Activated naive CD8-positive, alpha-beta T cell treated with anti-CD3 and anti-CD28 coated beads, Interleukin-2, amount 10 ng/mL, durations not matched to agents 7 days and 5 days (primary cell): ENCODE measurements at places on chromosomes 6 and 20. TPM values are rescaled to one million over a fixed set of nuclear protein-coding genes. Genes with fewer than 3 reads are reported as not detected.
A peak's percentile ranks its signal among the peaks of the same experiment; 100 is the strongest.

GRCh38 chr20:944774-945410 is 28.8 kb upstream of the ANGPT4 start:
- peaks cover 14% of the 10 kb centered on the region for H3K27me3 ChIP-seq
- H3K4me3 ChIP-seq = no peak overlapping the region

Gene FAM83D
- total RNA-seq = 15.4 TPM

DNA sequence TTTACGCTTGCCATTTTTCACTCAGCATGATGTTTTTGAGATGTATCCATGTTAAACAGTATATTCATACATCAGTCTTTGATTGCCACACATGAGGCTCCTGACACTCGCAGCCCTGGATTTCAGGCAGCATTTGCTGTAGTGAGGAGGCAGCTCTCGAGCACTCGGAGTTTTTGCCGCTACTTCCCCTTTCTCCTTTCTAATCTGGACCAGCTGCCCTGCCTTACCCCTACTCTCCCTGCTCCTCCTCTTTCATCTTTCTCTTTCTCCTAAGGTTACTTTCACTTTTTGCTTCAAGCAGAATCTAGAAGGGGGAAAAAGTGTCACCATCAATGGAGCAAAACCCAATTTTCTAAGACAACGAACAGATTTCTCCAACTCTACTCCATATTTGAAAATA is 5.9 kb upstream of the CST3 start:
- no peak overlapping the region for H3K27ac ChIP-seq
- H3K4me3 ChIP-seq = no peak overlapping the region
- peaks cover 2% of the 10 kb centered on the region for H3K4me1 ChIP-seq

Gene SFTA2
- total RNA-seq = not detected

Gene OXT
- total RNA-seq = 0.68 TPM

DNA sequence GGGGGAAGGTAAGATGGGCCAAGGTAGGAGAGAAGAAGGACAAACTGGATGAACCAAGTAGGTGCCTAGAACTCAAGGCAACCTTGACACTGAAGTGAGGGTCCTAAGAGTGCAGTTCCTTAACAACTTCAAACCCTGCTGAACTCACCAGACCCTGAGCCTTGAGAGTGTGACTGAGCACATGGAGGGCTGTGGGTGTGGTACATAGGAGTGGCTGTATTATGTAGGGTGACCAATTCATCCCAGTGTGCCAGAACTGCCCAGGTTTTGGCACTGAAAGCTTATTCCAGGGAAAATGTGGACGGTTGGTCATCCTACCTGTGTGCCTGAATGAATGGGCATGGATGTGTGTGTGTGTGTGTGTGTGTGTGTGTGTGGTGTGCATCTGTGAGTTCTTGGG is 281.8 kb downstream of the DHX35 start:
- H3K4me1 ChIP-seq = peaks cover 22% of the 10 kb centered on the region
- no peak overlapping the region for H3K4me3 ChIP-seq
- H3K27me3 ChIP-seq = peaks cover 25% of the 10 kb centered on the region
- H3K36me3 ChIP-seq = no peaks in the 10 kb centered on the region
- no peak for DNase-seq
- H3K27ac ChIP-seq = peak overlapping the region; percentile 58

DNA sequence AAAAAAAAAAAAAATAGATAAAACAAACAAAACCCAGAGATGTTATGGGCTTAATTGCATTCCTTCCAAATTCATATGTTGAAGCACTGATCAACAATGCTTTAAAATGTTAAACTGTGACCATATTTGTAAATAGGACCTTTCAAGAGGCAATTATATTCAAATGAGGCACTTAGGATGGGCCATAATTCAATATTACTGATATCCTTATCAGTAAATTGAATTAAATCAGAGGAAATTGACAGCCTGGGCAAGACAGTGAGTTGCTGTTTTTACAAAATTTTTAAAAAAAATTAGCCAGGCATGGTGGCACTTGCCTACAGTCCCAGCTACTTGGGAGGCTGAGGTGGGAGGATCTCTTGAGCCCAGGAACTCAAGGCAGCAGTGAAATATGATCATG is 364.1 kb downstream of the GJA1 start:
- H3K4me1 ChIP-seq = no peaks in the 10 kb centered on the region
- H3K36me3 ChIP-seq = peaks cover 2% of the 10 kb centered on the region
- no peak overlapping the region for H3K27ac ChIP-seq
- DNase-seq = no peak
- no peak overlapping the region for H3K4me3 ChIP-seq

DNA sequence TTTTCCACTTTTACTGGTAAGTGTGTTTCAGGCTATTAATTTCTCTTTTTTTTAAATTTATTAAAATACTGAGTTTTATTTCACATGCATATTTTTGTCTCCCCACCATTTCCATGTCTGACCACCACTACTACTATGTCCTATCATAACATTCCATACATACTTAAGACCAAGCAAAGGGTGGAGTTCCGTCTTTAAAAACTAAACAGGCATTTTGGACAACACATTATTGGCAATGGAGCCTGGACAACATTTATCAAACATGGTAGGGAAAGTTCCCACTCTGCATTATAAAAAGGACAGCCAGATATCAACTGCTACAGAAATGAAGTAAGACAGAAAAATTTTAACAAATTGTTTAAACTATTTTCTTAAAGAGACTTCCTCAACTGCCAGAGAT is 91.9 kb downstream of the LMBRD1 start:
- H3K36me3 ChIP-seq = peaks cover 20% of the 10 kb centered on the region
- DNase-seq = no peak
- H3K27me3 ChIP-seq = no peaks in the 10 kb centered on the region
- H3K27ac ChIP-seq = no peak overlapping the region
- no peak overlapping the region for H3K4me3 ChIP-seq
- no peaks in the 10 kb centered on the region for H3K4me1 ChIP-seq

Gene BCAS1
- total RNA-seq = 0.09 TPM

Gene CALHM5
- total RNA-seq = not detected

DNA sequence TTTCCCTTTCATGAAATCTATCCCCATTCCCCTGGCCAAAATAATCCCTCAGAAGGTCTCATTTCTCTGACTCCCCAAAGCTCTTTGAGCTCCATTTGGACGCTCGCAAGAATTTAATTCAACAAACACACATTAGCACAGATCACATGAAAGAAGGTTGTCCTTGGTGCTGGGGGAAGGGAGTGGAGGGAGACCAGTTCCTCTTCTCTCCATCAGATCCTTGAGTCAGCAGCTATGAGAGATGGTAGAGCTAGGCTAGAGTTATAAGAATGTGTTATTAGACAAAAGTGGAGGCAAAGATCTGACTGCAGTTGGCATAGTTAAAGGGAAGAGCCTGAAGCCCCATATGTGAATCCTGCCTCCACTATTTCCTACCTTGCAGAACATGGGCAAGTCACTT is 184.2 kb upstream of the CDYL start:
- H3K36me3 ChIP-seq = no peaks in the 10 kb centered on the region
- H3K4me1 ChIP-seq = no peaks in the 10 kb centered on the region
- DNase-seq = no peak
- no peak overlapping the region for H3K27ac ChIP-seq
- H3K4me3 ChIP-seq = no peak overlapping the region

DNA sequence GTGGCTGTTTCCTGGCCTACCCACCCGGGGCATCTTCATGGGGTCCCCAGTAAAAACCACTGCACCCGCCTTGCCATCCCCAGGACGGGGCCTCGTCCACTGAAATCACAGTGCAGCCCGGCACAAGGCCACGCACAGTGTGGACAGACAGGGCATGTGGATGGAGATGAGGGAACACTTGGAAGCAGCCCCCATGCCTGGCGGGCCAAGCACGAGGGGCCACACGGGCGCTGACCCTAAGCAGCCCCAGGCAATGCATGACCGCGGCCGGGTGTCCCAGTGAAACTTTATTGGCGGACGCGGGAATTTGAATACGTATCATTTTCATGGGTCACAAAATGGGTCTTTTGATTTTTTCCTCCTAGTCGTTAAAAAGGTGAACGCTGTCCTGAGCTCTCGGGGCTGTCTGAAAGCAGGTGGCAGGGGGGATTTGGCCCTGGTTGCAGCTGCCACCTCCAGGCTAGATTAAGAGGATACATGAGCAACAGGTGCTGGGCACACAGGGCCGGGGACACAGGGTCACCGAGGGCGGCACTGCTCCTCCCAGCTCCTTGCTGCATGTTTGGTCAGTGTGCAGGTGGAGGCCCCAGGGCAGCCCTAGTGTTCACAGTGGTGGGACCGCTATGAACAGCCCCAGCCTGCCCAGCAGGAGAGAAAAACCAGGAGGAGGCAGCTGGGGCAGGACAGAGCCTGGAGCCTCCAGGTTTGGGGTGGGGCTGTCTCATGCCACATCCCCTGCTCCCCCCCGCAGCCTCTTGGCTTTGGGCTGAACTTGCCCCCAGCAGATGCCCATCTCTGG is 74.9 kb upstream of the SLCO4A1 start:
- peaks cover 4% of the 10 kb centered on the region for H3K27me3 ChIP-seq
- DNase-seq = no peak
- H3K36me3 ChIP-seq = no peaks in the 10 kb centered on the region
- no peak overlapping the region for H3K27ac ChIP-seq
- no peak overlapping the region for H3K4me3 ChIP-seq

DNA sequence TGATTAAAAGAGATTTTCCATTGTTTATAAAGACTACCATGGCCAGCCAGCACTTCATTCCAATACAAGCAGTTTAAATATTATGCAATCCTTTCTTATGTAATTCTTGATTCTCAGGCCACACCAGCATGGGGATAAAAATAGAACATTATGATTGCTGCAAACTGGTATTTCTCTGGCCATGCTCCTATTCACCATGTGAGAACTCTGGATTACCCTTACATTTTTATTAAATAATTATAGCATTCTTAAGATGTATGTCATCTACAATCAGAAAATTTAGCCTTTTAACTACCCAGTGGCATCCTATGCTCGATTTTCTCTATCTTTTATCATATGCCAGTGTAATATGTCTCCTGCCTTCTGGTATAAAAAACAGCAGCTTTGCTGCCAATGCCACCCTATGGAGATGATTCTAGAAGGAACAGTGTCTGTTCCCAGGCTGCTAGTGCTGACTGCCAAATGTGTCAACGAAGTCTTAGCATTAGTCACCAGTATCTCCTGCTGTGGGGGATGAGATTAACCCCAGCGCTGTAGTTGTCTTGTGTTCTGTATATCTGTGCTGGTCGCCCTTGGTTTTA is 501.4 kb downstream of the BCKDHB start:
- peaks cover 7% of the 10 kb centered on the region for H3K27me3 ChIP-seq
- no peak overlapping the region for H3K4me3 ChIP-seq
- H3K27ac ChIP-seq = no peak overlapping the region
- no peaks in the 10 kb centered on the region for H3K36me3 ChIP-seq

DNA sequence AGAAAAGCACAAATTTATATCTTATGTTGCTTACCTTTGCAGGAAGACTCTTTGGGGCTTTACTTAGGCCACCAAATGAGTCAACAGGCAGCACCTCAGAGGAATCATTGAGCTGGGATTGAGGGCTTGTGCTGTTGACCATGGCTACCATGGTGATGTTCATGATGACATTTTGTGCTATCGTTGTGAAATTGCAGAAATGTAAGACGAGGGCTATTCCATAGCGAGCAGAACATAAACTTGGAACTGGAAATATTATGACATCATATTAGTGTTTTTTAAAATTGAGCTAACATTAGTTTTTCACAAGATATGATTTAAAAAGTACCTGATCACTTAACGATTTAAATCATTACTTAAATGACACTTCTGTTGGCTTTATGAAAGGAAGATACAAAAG is 11.8 kb downstream of the SLC17A3 start:
- H3K4me3 ChIP-seq = no peak overlapping the region
- H3K27me3 ChIP-seq = peaks cover 7% of the 10 kb centered on the region
- DNase-seq = no peak
- no peak overlapping the region for H3K27ac ChIP-seq

DNA sequence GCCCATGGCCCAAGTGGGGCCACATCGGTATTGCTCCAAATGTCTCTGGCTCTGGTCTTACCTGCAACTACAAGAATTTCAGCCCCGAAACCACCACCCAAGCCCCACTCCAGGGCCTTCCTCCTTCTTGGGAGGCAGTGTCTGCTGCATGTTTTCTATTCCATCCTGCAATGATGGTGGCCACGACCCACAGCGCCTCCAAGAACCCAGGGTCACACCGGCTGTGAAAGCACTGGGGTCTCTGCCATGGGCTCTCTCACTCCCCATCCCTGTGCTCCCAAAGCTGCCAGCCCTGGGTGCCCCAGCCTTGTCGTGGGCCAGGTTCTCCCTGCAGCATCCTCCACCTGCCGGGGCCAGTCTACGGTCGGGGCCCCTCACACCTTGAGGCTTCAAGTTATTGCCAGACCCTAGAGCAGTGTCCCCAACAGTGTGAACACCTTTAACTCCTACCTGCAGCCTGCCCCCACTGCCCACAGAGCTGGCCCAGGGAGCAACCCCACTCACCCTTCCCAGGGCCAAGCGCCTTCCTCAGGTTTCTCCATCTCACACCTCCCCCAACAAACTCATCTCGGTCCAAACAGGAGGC is 115.4 kb downstream of the JPH2 start:
- peak; percentile 28 for DNase-seq
- no peaks in the 10 kb centered on the region for H3K36me3 ChIP-seq
- peaks cover 6% of the 10 kb centered on the region for H3K27me3 ChIP-seq
- peak overlapping the region; percentile 62 for H3K27ac ChIP-seq
- no peak overlapping the region for H3K4me3 ChIP-seq

- DNase-seq = no peak
- no peaks in the 10 kb centered on the region for H3K4me1 ChIP-seq
- peaks cover 22% of the 10 kb centered on the region for H3K27me3 ChIP-seq
Measured at GRCh38 chr20:43899274-43900120, 15.2 kb upstream of the TOX2 start.

Gene TAF4
- 22.6 TPM for total RNA-seq

DNA sequence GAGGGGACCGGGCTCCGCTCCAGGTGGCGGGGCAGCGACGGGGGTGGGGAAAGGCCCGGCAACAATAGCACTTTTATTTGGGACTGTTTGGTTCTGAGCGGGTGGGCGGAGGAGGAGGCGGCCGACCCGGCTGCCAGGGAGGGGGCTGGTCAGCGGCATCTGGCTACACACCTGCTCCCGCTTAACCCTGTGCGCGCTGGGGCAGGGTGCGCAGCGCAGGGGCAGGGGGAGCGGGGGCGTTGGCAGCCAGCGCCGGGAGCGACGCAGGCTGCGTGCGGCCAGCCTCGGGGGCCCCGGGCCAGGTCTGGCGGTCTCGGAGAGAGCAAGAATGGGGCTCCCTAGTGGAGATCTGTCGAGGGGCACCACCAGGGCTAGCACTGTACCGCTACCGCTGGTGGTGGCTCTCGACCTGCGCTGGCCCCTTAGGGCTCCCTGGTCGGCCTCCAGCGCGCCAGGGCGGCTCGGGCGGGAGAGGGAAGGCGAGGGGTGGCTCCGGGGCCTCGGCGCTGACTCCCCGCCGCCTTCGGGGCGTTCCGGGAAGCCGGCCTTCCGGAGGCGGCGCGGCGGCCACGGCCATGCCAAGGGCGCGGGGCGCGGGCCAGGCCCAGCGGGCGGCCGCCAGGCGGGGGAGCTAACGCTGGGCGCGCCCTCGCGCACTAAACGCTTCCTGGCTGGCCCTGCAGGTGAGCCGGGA is 92.4 kb downstream of the NCR2 start:
- DNase-seq = peak; percentile 59
- H3K4me1 ChIP-seq = peaks cover 10% of the 10 kb centered on the region
- H3K27ac ChIP-seq = no peak overlapping the region
- peak overlapping the region; percentile 15 for H3K4me3 ChIP-seq
